ENCODE measurements at places on chromosomes 7 and 10.

- no peak for DNase-seq
Observed at GRCh38 chr7:117083648-117084047, 130.3 kb downstream of the ST7 start.

- peak; percentile 55 for DNase-seq
Observed at GRCh38 chr10:35635576-35635975, 6.5 kb downstream of the FZD8 start.

DNA sequence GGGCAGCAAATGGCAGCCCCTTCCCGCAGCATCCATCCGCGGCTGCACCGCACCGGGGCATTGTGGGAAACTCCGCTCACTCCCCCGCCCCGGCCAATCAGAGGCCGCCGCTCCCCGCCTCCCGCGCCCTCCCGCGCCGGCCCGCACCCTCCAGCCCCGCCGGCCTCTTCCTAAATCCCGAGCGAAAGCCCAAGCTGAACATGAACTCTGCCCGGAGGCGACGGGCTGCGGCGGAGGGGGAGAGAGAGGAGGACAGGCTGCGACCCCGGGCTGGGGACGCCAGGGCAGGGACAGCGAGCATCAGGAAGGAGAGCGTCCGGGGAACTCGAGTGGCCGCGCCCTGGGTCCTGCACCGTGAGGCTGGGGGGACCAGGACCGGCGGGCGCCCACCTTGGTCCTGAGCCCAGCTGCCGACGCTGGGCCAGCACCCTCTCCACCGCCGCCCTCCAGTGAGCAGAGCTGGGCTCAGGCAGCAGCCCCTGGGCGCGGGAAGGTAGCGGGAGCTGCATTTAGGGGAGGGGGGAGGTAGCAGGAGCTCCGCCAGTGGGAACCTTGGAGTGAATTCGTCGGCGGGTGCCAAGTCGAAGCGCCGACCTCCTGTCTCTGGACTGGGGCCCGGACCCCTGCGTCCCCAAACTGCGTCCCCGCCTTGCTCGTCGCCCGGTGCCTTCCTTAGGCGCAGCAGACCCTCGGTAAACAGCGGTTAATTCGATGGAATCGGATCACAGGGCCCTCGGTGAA lies at the start of gene DGKI:
DGKI (minus strand) TSS at position 148 of the 741 bp plus-strand sequence.
- DNase-seq: peak; percentile 78

DNA sequence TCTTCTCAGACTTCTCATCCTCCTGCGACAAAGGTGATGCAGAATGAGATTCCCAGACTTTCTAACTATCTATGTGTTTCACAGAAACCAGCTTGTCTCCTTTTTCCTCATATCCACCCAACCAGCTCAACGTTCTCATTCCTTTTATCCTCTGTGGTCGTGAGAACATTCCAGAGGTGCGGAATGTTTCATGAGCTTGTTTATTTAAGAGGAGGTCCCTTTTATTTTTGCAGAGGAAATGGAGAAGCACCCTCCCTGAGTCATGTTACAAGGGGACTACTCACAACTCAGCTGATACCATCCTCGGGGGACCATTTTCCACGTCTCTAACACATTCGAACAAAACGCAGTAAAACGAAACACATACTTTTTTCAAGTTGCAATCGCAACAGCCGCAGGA lies 93.2 kb downstream of the ZRANB1 start:
- DNase-seq: no peak

DNA sequence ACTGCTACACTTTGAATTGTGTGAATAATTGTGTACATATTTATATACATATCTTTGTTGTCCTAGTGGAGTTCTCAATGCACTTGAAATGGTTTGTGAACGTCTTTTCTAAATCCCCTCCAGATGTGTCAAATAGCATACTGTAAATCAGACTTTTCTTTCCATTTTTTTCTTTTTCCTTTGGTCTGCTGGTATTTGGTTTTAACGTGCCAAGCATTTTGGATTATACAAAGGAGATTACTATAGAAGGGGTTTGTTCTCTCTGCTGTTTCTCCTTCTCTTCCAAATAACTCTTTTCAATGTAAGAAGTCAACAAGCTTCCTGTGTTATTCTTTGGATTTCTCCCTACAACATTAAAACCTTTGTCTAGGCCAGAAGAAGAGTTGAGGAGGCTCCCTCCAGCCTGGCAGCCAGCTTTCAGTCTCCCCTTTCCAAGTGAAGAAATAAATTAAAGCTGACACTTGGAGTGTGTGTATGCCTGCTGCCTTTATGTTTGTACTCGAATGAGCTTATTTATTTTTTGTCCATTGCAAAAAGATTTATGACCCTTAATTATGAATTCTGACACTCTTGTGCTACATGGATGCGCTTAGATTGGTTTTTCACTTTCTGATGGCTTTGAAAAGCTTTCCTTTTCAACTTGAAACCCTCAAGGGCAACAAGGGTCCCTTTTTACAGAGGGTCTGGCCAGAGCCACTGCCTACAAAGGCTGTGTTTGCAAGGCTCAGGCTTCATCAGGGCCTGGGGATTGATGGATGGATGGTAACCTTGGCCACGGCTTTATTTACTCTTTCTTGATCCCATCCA lies 107.8 kb downstream of the RAB18 start:
- DNase-seq: no peak

DNA sequence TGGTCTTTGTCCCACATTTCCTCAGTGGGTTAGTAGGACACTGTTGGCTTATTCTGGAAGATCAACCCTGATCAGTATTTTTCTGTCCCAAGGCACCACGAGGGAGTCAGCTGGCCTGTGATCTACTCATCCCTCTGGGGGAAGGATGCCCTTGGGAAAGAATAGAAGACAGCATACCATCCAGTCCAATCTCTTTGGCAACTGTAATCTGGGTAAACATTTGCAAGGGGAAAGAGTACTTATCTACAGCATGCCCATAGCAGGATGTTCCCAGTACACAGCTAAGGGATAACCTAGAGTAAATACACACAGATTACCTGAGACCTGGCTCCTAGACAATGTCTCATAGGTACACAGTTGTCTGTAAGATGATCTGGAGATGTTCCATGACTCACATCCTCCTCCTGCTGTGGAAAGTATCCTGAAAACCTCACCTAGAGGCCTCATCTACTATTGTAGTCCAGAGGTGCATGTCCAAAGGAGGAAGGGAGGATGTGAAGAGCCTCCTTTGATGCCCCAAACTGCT lies 134.3 kb upstream of the VWC2 start:
- DNase-seq: no peak

DNA sequence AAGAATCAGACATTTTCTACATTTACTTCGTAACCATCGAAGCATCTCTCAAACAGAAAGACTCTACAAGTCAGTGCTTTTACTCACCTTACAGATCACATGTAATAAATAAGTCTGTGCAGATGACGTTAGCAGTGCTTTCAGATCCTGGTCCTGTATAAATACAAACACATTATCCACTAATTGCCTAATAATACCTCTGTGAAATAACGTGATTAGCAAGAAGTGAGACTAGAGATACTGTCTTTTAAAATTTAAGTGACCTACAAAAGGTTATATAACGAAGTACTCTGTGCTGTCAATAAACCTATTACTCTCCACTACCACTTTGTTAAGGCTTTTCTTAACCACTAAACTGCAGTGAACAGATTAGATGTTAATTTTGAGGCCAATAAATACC lies 246.9 kb downstream of the NSUN6 start:
- no peak for DNase-seq

DNA sequence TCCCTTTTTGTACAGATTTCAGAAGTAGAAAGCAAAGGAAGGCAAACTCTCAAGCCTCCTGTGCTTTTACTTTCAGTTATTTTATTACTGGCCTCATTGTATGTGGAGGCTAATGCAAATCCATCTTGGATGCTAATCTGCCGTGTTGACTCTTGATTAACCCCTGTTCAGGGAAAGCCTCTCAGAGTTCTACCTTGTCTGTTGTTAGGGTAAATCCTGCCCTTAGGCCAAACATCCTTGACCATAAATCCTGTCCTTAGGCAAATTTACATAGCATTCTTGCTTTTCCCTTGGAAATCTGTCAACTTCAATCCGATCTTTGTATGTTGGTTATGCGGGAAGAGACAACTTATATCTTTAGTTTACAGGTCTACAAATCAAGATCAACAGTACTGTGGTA lies 709.9 kb upstream of the LRRTM3 start:
- DNase-seq: no peak

DNA sequence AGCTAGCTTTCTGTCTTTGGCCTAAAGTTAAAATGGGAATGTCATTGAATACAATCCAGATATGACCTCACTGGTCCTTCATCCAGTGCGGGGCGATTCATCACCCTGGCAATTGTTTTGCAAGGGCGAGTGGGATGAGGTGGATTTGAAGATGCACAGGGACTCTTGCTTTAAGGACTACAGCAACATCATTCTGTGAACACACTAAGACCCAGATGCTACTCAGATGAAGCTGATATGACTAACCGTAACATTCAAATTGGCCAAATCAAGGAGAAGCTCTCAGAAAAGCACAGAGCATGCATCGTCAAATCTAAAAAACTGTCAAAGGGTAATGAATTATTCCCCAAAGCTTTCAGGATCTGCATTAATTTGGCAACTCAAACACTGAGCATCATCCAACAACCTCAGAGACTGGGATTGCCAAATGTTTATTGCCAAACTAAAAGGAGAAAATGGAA lies 12.8 kb downstream of the CPA1 start:
- DNase-seq: no peak

DNA sequence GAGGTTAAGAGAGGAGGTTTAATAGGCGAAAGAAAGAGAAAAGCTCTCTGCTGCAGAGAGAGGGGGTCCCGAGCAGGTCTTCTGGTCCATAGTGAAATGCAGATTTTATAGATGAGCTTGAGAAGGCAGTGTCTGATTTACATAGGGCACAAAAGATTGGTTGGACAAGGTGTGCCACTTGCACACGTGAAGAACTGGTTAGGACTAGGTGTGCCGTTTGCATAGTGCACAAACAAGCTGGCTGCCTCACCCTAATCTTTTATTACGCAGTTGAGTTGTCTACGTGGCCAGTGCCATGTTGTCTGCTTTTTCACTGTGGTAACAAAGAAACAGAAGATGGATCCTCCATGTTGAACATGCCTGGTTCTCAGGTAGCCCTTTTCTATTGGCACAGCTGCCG lies 82.6 kb downstream of the AMPH start:
- no peak for DNase-seq

DNA sequence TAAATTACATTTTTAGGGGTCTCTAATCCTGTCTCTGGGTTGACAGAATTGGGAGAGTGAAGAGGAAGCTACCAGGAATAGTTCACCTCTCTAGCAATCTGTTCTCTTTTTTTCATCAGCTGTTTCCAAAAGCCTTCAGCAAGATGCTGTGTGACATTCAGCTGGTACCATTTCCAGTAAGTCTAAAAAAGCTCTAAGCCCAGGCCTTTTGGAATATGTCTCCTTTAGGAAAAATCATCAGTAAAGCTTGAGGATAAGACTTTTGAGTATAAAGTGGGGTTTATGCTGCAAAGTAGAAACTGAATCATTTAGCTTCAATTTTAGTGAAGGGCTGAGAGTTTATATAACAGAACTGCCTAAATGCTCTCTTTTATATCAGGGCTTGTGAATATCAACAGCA lies 81.5 kb downstream of the CCNY start:
- no peak for DNase-seq

- DNase-seq: no peak
Observed at GRCh38 chr10:122849090-122849489, 3.4 kb upstream of the CUZD1 start.

DNA sequence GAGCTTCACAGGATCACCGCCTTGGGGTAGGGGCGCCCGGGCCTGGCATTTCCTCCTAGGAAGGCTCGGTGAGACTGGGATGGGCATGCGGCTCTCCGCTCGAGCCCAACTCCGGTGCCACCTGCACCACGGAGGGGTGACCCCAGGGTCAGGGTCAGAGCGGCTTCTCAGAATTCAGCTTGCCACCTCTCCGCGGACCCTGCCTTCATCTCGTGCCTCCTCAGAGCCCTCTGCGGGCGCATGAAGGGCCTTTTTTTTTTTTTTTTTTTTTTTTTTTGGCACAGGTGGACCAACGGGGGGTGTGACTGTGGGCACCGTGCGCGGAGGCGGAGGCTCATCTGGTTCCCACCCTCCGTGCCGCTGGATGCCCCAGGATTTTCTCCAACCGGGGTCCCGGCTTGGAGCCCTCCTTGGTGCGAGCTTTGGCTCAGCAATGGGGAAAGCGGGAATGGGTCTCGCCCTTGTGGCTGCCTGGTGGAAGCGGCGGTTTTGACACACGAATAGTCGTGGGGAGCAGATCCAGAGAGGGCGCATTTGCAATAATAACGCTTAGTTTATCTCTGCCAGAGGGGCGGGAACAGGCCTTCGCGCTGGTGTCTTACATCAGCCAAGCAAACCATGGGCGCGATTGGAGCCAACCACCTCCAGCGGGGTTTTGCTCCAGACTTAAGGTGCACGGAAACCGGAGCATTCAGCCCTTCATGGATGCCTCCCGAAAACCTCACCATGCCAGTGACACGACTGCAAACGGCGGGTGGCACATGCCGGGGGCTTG lies 5.0 kb upstream of the TNRC18 start:
- peak; percentile 13 for DNase-seq

DNA sequence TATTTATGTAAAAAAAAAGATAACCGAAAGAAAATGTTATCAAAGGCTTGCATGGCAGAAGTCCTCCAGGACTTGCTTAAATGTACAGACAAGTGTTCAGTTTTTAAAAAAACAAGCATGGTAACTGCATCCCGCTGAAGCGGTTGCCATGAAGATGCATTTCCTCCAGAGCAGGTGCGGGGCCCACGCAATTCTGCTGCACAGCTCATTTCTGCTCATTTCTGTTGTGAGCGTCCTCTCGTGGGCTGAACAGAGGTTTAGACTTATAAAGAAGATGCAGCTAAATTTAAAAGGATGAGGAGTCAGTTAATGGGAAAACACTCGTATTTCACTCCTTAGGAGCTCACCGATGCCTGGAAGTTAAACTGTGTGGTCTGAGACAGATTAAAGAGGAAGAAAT lies 247.6 kb downstream of the DNAJB6 start:
- no peak for DNase-seq

GRCh38 chr10:3525832-3526449 lies 259.1 kb downstream of the KLF6 start:
- no peak for DNase-seq

DNA sequence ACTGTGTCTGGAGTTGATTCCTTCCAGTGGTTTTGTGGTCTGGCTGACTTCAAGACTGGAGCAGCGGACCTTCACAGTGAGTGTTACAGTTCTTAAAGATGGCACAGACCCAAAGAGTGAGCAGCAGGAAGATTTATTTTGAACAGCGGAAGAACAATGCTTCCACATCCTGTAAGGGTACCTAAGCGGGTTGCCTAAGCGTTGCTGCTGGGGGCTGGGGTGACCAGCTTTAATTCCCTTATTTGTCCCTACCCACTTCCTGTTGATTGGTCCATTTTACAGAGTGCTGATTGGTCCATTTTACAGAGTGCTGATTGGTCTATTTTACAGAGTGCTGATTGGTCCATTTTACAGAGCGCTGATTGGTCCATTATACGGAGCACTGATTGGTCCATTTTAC lies 13.2 kb downstream of the AKR1B15 start:
- no peak for DNase-seq

DNA sequence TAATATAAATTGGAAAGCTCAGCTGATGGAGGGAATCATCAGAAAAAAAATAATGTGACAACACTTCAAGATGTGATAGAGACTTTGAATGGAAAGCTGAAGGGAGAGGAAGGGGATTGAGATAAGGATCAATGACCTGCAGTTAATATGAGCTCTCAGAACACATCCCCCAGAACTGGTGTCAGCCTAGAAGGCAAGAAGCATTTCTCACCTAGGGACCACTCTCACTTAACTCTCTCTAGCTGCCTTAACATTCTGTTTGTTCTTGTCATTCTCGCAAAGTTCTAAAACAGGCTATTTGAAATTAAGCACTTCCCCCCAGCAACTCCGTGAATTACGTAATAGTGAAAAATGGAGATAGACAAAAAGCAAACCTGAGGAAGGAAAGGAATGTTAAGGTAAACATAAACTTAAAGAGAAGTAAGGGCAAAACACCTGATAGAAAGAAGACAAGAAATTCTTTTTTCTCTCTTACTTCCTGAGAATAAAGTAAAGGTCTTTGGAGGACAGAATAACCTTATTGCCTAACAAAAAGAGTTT lies 1.2 kb upstream of the MPP7 start:
- DNase-seq: no peak

Data from iPS-NIHi11 (cell line).